ENCODE measurements at places on chromosomes 11 and 22. TPM values are rescaled to one million over a fixed set of nuclear protein-coding genes. Genes with fewer than 3 reads are reported as not detected.

The SLC29A2 gene
- 1.1 TPM for total RNA-seq

GRCh38 chr11:33160136-33160535 lies 1.1 kb downstream of the CSTF3 start:
- DNase-seq: peak; percentile 57

- DNase-seq: no peak
Measured at GRCh38 chr11:66216911-66217310, 51.5 kb upstream of the RAB1B start.

DNA sequence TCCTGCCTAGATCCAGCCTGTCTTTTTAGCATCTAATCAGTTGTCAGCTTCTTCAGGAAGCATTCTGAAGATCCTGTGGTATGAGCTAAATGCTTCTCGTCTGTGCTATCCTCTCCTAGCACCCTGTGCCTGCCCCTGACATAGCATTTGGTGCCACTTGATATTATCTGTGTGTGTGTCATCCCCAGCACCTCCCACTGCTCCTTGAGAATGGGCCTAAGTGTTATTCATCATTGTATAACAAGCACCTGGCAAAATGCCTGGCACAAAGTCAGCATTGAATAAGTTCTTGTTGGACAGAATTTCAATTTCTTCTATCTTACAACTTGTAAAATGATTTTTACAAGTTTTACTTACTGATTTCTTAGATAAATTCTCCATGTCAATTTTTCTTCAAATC lies 28.1 kb upstream of the OLFML1 start:
- no peak for DNase-seq

DNA sequence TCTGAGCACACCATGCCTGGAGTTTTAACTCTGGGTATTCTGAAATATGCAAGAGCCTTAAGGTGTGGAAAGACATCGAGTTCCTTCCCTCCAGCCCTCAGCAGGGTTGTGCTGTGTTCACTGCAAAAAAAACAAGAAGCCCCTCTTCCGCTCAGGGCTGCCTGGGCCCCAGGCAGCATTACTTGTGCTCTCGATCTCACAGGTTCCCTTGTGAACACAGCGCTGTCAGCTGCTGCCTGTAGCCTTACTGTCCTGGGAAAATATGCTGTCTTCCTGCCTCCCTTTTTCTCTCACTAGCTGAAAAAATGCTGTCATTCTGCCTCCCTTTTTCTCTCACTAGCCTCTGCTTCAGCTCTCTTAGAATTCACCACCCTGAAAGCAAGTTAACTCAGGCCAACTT lies 15.7 kb upstream of the TENM4 start:
- no peak for DNase-seq
